WERI-Rb-1 (cell line): ENCODE measurements at places on chromosomes 6 and 20.

DNA sequence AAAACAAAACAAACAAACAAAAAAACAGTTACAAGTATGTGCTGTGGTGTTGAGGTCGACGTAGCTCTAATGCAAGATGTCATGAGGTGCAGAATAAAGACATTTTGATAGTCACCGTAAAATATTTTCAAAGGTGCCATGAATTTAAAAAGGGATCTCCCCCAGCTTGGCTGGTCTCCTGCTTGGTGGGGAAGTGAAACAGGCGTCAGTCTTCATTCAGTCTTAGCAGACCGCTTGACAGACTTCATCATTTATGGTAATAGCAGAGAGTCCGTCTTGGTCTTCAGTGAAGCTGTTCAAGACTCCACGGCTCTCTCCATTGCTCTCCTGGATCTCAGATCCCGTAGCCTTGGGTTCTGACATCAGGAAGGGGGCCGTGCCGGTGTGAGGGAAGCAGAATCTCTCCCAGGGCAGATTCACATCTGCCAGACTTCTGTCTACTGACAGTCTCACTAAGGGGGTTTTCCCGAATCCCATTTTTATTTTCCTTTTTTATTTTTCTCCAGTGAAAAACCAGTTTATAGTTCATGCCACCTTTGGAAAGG, 1.6 kb downstream of the SLC24A3 start:
- DNase-seq = no peak

- DNase-seq = no peak
Measured at GRCh38 chr6:98627129-98627775, 207.1 kb upstream of the POU3F2 start.

GRCh38 chr6:34663831-34664255, 32.7 kb downstream of the ILRUN start:
- no peak for DNase-seq

DNA sequence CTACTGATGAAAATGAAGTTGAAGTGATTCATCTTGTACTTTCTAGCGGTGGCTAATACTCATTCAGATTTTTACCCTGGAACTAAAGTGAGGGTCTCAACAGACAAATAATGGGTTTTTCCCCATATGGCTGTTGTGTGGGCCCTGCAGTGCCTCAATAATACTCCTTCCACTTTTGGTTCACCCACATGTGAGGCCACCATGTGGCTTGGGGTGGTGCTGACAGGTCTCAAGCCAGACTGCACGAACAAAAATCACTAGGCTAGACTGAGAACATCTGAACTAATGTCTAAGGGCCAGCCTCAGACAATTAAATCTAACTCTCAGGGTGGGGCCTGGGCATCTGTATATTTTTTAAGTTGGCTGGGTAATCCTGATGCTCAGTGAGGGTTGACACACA, 7.9 kb upstream of the COL12A1 start:
- DNase-seq = no peak

GRCh38 chr20:56631318-56631989, 2.3 kb downstream of the TFAP2C start:
- no peak for DNase-seq

- no peak for DNase-seq
Measured at GRCh38 chr6:87806635-87807034, 104.6 kb upstream of the AKIRIN2 start.

GRCh38 chr6:11738661-11739375, 39.8 kb downstream of the ADTRP start:
- DNase-seq = no peak

GRCh38 chr6:9628819-9629218, 786.1 kb downstream of the TFAP2A start:
- no peak for DNase-seq

DNA sequence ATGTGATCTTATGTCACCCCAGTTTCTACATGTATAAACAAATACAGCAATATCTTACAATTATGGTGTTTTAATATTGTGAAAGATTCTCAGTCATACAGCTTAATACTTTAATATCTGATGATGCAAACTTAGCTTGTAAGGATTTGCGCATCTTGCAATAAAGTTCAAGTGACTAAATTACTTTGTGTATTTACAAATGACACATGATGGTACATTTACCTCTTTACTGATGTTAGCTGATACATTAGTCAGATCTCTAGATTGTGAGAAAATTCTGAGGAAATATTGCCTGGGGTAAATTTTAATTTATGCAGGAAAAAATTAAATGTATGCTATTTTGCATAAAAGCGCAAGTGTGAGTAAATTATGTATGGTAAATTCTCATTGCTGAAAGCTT, 418.8 kb upstream of the MMS22L start:
- DNase-seq = no peak

GRCh38 chr6:37783025-37783855, 36.3 kb upstream of the ZFAND3 start:
- no peak for DNase-seq
